ENCODE measurements at places on chromosomes 13 and 19.

- peak; percentile 41 for DNase-seq
These were observed 8.3 kb downstream of the IRS2 start for GRCh38 chr13:109778102-109778542.

DNA sequence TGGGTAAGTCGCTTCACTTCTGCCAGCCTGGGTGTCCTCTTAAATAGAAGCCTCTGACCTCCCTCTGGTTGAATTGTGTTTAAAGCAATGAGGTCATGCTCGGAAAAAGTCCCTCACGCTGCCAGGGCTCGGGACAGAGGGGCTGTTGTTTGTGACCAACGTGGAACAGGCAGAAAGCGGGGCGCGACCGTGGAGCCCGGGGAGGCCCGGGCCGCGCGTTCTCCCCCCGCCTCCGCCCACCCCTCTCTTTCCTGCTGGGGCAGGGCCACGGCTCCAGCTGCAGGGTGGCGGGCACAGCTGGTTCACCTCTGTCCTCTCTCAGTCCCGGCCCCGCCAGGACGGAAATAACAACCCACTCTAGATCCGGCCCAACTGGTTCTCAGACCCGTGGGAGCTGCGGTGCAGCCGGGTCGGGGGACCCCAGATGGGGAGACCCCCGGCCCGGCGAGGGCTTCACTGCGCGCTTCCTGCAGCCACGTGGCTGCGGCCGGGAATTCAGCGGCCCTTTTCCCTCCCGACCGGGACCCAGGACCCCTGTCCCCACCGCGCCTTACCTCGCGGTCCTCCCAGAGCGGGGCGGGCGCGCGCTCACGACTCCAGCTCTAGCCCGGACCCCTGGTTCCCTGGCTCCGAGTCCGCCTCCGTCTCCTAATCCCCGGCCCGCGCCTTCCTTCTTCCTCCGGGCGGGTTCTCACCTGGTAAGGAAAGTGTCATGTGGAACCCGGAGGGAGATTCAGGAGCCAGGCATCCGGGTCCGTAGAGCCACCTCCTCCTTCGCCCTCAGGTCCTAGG is 1.9 kb downstream of the CDC42EP5 start:
- DNase-seq, result peak; percentile 49

GRCh38 chr13:54536112-54536511 is 1507.5 kb downstream of the OLFM4 start:
- DNase-seq, result no peak

DNA sequence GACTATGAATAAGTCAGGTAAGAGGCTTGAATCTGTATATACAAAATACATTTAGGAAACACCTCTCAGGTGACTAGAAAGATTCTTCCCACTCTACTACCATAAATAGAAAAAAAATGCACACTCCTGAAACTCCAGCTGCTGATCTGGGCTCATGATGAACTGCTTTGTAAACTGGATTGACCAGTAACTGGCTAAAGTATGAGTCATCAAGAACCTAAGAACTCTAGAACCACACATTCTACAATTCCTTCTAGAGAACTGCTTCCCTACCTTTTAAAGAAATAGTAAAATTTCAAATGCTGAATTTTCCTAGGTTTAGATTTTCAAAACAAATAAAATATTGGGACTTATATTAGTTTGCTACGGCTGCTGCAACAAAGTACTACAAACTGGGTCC is 55.2 kb downstream of the ELF1 start:
- DNase-seq, result peak; percentile 33

GRCh38 chr19:33828266-33829075 is 31.8 kb downstream of the KCTD15 start:
- no peak for DNase-seq

GRCh38 chr13:48317511-48318376 is 14.2 kb downstream of the RB1 start:
- no peak for DNase-seq

GRCh38 chr13:50809133-50810090 is 34.1 kb downstream of the DLEU7 start:
- DNase-seq, result no peak

DNA sequence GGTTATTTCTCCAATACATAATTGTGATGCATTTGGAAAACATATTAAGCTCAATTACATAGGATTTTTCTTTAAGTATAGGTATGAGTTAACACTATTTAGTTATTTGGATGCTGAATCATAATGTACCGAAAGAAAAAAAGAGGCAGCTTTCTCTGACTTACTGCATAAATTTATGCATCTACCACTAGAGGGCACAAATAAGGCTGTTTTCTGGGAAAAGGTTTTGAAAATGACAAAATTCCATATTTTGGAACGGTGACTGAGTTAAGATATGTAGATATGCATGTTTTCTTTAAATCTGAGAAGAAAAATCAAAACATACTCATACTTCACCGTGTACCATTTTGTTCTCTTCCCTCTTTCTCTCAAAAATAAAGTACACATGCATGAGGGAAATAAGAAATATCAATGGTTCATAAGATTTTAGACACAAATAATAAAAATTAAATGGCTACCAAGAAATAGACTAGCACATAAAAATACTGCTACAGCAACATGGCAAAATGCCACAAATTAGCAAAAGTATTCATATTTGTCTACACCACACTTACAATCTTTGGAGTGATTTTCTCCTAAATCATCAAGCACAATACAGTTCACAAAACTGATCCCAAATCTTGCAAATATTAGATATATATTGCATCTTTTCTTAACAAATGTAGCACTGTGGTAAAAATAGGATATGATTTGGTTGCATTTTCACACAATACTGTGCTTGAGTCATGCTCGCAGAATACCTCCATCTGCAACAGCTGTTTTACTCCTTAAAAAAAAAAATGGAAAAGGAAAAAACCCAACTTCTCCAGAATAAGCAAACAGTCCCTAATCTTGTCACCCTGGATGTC is 260.0 kb downstream of the FGF14 start:
- DNase-seq, result peak; percentile 19

DNA sequence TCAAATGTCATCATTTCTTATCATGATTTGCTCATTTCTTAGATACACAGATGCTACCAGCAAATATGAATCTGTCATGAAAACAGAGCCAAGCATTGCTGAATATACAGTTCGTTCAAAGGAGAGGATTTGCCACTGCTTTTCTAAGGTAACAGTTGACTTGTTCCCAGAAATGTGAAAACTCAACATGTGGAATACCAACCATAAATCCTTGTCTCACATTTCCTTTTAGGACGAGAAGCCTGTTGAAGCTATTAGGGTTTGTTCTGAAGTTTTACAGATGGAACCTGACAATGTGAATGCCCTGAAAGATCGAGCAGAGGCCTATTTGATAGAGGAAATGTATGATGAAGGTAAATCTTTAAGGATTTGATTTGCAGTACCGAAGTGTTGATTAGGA is 86.7 kb downstream of the DNAJC3 start:
- no peak for DNase-seq

DNA sequence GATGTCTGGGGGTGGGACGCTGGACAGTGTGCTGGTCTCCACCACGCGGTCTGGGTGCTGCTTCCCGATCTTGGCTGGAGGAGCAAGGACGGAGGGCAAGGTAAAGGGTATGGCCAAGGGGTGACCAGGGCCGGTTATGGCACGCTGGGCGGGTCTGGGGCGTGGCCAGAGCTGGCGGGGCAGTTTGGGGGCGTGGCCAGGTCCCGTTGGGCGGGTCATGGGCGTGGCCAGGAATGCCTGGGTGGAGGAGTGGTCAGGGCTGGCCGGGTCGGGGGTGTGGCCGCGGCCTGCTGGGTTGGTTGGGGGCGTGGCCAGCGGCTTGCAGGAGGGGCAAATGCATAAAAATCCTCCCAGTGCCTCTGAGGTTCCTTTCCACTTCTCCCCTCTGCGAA is 19.2 kb downstream of the GPX4 start:
- DNase-seq, result peak; percentile 89

GRCh38 chr13:50955241-50955640 is 45.6 kb downstream of the RNASEH2B start:
- DNase-seq, result no peak

DNA sequence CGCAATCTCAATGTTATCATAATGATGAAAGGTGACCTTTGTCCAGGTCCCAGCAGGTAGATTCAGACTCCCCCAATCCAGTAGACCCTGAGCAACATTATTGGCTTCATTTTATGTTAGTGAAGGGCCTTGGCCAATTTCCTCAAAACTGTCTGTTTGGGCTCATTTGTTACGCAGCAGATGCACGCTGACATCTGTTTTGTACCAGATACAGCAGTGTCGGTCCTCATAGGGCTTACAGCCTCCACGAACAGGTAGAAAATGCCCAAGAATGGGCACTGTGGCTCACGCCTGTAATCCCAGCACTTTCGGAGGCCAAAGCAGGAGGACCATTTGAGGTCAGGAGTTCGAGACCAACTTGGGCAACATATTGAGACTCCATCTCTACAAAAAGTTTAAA is 13.1 kb upstream of the NMRK2 start:
- DNase-seq, result no peak

DNA sequence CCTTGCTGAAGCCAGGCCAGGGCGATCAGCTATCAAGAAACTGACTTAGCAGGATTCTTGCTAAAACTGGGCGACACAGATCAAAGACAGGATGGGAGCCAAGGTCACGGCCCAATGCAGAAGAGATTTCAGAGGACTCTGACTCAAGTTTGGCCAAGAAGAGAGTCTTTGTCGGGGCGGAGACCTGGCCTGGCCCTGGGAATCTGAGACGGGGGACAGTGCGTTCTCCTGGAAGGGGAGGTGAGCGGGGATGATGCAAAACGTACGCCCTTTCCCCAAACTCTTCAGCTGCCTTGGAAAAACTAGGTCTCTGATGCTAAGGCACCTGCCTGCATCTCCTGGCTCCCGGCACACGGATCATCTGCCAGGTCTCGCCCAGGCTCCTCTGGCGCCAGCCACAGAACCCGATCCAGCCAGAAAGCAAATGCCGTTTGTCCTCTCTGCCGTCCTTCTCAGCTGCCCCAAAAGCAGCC is 9.8 kb downstream of the MVB12A start:
- DNase-seq, result no peak

DNA sequence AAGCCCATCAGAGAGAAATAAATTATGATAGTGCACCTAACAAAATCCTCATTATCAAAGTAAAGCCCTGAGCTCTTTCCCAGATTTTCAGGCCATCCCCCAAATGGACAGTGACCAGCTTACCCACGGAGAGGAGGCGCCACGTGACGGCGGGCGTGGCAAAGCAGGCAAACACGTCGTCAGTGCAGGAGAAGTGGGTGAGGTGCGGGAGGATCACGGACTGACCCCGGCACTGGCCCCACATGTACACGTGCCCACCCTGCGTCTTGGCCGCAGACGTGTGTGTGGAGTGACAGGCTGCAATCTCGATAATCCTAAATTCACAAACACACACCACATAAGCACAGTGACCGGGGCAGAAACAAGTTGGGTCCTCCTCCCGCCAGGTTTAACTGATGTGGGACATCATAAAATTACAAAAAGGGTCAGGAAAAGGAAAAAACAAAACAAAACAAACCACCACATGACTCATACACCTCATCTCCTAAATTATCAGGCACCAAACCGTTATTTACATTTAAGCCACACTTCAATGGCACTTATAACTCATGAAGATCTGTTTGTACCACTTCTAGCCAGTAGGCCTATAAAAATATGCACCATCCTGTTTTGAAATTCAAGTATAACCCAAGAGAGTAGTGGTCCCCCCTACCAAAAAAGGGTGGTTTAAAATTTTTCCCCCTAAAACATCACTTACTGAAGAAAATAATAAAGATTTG is 30.1 kb downstream of the RCBTB2 start:
- DNase-seq, result no peak

- DNase-seq, result no peak
These were observed 5.0 kb downstream of the FAM32A start for GRCh38 chr19:16190198-16190597.

GRCh38 chr13:81639984-81640582 is 1299.2 kb upstream of the SPRY2 start:
- no peak for DNase-seq

DNA sequence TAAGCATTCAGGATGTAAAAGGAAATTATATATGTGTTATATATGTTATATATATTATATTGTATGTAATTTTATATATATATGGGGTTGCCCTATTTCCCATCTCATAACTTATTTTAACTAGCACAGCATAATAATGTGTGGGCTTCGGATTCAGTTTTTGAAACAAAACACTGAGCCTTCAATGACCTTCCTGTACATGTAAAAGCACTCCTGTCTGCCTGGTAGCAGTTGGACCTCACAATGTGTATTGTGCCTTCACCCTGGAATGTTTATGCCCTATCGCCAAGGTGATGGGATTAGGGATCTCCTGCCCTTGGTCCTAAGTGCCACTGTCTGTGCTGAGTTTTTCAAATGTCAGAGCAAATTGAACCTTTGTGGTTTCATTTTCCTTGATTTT is 968.8 kb downstream of the TUBA3C start:
- DNase-seq, result no peak

GRCh38 chr13:76622315-76623040 is 263.7 kb downstream of the KCTD12 start:
- no peak for DNase-seq

DNA sequence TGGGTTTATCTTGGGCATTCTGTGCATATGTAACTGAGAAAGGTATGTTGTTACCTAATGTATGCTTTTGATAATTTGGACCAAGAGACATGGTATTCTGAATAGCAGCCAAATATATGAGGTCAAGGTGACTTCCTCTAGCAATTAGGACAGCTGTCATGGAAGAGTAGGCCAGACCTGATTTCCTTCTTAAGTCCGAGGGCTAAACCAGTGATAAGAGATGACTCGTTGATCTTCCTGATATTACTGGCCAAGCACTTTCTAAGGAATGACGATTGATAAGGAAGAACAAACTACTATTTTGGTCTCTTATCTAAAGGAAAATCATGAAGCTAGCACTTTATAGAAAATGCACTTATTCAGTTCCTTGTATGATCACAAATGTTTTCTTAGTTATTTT is 42.7 kb downstream of the ARHGAP35 start:
- DNase-seq, result no peak

- DNase-seq, result peak; percentile 54
These were observed 194.2 kb downstream of the RGCC start for GRCh38 chr13:41651413-41652058.

GRCh38 chr13:25677956-25678355 is 306.2 kb downstream of the ATP8A2 start:
- DNase-seq, result no peak

DNA sequence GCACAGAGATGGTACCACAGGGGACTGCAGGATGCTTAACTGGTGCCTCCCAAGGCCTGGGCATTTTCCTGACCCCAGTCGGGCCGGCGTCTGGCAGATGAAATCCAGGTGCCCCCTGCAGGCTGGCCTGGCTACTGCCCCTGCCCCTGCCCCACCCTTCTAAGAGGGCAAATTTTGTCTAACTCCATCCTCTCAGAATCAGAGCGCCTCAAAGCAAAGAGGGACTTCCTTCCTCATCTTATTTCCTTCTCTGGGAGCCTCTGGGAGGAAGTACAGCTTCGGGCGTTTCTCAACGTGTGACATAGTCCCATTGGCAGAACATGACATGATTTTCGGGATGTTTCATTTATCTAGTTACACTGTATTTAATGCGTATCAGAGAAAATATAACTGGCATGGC is 2.7 kb downstream of the PRKACA start:
- peak; percentile 88 for DNase-seq

- no peak for DNase-seq
These were observed 21.1 kb upstream of the FBXO27 start for GRCh38 chr19:39053276-39054090.

- peak; percentile 2 for DNase-seq
These were observed 94.0 kb downstream of the KLF12 start for GRCh38 chr13:74040200-74040599.
